Right kidney (tissue), 9 donors: ENCODE measurements at places on chromosomes 12 and 14.

- no peak for DNase-seq
These were observed 11.3 kb downstream of the NFATC4 start for GRCh38 chr14:24378981-24379906.

DNA sequence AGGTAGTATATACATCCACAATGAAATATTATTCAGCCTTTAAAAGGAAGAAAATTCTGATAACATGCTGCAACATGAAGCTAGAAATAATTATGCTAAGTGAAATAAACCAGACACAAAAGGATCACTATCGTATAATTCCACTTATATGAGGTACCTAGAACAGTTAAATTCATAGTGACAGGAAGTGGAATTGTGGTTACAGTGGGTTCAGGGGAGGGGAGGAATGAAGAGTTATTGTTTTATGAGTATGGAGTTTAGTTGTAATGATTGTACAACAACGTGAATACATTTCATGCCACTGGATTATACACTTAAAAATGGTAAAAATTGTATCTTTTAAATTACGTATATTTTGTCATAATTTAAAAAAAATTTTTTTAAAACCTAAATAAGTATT, 21.0 kb downstream of the EEA1 start:
- DNase-seq, result no peak

DNA sequence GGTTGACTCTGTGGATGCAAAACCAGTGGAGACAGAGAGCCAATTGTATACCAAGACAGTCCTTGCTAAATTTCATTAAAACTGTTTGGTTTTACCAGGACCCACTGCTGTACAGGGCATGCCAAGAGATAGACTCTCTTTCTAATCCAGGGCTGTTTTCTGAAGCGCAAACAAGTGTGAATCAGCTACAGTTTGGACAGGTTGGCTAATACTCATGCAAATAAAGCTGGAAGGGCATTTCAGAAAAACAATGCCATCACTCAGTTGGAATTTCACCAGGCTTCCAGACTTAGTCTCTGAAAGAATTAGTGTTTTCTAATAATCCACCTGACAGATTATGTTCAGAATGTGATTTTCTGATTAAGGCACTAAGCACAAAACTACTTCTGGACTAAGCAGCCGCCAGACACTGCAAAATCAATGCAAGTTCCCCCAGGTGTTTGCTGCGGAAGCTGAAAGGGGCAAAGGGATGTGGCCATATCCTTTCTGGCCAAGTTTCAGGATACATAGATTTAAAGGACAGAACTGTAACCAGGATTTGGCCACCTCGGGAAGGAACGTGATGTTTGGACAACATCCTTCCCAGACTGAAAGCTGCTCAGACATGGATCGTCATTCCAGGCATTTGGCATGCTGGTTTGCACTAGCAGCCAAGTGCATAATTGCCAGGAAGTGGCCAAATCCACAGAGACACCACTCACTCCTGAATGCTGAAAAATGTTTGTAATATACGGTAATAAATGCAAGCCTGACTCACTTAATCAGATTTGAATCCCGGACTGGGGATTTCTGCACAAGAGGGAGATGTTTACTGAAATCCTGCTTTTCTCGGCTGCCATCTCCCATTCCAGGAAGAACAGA, 32.0 kb upstream of the CDKN3 start:
- no peak for DNase-seq

GRCh38 chr12:100329800-100330199, 27.1 kb upstream of the SLC17A8 start:
- DNase-seq, result no peak

DNA sequence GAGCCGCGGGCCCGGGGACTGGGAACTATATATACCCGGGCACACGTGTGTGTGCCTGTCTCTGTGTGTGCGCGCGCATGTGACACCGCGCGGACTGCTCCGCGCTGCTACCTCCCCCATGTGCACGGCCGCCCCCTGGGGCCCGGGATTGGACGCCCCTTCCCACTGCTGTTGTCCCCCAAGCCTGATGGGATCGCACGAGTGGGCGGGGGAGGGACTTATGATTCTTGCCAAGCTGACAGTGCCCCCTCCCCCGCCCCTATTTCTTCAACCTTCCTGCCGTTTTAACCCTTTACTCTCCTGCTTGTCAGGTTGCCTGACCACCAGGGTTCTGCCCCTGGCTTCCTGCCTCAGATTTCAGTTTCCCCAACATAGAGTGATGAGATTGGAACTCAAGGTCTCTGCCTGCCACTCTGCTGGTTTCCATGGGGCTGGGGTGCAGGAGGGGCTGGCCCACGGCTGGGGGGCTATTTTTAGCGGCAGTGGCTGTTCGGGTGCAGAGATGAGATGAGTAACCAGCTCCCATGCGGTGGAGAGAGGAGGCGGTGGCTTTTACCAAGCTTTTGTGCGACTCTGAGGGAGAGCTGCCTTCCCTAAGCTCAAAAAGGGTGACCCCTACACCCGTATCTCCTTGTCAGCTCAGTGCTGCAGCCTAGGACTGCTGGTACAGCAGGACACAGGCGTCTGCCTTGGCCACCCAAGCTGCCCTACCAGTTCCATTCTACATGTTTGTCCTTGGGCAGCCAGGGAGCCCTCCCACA, at the start of gene DDN:
Gene DDN (minus strand): TSS at position 5 of the 761 bp plus-strand sequence. CDS start 88 bp downstream, outside the sequence.
- peak; percentile 60 for DNase-seq

DNA sequence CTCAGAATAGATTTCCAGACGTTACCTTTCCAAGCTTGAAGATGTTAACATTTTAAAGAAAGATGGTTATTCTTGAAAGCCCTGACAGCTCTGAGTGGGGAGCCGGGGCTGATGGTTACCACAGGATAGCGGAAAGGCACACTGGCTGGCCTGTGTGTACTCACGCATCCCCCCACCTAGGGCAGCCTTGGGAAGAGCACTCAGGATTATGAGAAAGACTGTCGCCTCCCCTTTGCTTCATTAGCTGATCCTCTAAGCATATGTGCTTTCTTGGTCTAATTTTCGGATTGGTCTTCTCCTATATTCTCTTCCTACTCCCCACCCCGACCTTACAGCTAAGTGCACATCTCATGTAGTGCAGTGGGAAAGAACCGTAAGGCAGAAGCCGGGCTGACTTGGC, 20.7 kb downstream of the NTF3 start:
- no peak for DNase-seq

DNA sequence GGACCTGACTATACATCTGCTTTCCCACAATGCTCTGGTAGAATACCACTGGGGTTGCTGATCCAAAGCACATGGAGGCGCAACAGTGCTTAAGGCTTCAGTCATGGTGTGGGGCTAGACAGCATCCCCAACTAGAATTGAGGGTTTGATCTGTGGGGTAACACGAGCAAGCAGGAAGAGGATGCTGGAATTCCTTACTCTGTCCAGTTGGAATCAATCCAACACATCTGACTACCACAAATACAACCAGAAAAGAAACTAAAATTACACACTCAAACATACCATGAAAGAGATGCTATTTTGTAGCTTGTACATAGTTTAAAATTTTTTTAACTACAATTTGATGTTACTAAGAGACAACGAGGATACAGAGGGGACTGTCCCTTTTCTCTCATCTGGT, 40.4 kb upstream of the GTF2A1 start:
- no peak for DNase-seq

- peak; percentile 9 for DNase-seq
These were observed 422.4 kb upstream of the OR4E1 start for GRCh38 chr14:22095860-22096513.

DNA sequence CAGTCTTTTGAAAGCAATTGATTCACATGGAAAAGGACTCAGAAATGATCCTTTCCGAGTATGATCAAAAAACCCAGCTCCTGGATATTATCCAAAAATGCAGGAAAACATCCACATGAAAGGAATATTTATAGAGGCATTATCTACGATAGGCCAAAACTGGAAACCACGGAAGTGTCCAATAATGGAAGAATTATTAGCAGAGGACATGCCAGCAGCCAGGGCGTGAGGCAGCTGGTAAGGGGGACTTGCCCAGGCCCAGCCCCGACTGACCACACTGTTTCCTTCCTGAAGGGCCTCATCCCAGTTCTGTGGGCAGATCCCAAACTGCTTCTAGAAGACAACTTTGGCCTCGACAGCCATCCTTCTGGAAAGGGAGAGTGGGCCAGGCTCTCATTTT, 20.5 kb downstream of the ACTN1 start:
- DNase-seq, result no peak

DNA sequence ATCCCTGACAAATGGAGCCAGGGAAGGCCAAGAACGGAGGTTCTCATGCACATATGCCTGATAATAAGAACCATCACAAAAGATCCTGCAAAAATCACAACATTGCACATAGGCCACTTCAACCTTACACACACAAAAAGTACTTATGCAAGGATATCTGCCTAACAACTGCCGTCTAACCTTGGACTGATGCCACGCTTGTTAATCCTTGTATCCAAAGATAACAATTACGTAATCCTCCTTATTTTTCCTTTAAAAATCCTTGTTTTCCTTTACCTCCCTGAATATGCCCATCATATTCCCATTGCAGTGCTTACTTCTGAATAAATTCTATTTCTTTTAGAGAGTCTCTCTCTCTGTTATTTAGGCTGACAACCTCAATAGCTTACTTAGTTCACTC, 59.5 kb downstream of the TMEM116 start:
- no peak for DNase-seq

- no peak for DNase-seq
These were observed 77.8 kb downstream of the FERMT2 start for GRCh38 chr14:52873065-52873464.

- DNase-seq, result peak; percentile 83
These were observed 620 bp downstream of the TMTC1 start for GRCh38 chr12:29782871-29783772.

DNA sequence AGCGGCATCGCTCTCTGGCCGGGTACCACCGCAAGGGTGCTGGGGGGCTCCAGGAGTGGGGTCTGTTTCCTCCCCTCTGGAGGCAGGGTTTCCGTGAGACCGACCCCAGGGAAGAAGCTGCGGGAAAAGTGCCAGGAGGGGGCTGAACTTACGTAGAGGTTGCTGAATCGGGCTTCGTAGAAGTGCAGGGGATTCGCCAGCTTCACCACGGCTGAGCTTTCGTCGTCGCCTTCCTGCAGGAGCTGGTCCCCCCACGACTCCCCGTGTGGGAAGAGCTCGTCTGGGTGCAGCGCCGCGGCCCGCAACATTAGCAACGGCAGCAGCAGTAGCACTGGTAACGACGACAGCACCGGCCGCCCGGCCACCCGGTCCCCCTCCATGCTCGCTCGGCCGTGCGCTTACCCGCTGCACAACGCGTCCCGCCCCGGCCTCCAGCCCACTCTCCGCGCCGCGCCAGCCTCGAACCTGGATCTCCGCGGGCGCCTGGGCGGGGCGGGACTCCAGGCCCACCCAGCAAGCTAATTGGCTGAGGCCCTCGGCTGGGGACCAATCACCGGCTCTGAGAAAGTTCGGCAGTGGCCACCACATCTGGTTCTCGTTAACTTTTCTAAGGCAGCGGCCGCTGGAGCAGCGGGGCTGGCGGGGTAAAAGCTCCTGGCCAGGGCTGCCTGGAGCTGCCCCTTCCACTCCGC, at the start of gene NID2:
Gene NID2 (minus strand): TSS at position 445 of the 692 bp plus-strand sequence. CDS start 65 bp downstream, at position 380.
- DNase-seq, result peak; percentile 88

GRCh38 chr12:63400718-63401117, 249.7 kb upstream of the AVPR1A start:
- no peak for DNase-seq

GRCh38 chr12:85092814-85093370, 56.7 kb downstream of the LRRIQ1 start:
- no peak for DNase-seq

DNA sequence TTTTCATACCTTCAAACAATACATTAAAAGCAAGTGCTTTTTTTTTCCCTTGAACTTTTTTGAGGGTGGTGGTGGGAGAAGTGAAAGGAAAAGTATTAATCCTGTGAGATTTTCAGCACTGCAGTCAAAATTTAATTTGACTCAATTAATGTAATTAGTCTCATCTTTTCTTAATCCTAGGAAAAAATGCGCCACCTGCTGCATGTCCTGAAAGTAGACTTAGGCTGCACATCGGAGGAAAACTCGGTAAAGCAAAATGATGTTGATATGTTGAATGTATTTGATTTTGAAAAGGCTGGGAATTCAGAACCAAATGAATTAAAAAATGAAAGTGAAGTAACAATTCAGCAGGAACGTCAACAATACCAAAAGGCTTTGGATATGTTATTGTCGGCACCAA, 52.2 kb downstream of the SPATA7 start:
- DNase-seq, result no peak

GRCh38 chr12:55250944-55251343, 6.5 kb downstream of the OR6C74 start:
- DNase-seq, result no peak

- peak; percentile 93 for DNase-seq
These were observed 966 bp downstream of the SINHCAF start for GRCh38 chr12:31324845-31325523.

GRCh38 chr14:51209457-51209856, 30.6 kb upstream of the TMX1 start:
- DNase-seq, result no peak

- no peak for DNase-seq
These were observed 966.7 kb downstream of the SLC6A15 start for GRCh38 chr12:83945871-83946270.

DNA sequence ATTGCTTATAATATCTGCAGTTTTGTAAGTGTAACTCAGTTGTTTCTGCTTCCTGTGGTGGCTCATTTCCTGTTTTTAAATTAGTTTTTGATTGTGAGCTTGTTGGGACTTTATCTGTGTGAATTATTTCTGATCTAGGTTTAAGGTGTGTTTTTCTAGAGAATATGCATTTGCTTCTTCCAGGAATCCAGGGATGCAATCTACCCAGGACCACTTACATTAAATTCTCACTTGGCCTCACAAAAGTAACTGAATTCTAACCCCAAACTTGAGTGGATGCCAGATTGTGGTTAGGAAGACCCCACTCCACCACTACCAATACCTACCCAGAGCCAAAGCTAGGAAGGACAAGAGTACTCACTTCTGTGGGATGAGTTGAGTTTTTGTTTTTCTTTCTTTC, 11.9 kb downstream of the STYX start:
- no peak for DNase-seq

GRCh38 chr14:102196039-102196901, 56.6 kb downstream of the WDR20 start:
- no peak for DNase-seq
